HEK293T (cell line): ENCODE measurements at places on chromosomes 16 and 17.

DNA sequence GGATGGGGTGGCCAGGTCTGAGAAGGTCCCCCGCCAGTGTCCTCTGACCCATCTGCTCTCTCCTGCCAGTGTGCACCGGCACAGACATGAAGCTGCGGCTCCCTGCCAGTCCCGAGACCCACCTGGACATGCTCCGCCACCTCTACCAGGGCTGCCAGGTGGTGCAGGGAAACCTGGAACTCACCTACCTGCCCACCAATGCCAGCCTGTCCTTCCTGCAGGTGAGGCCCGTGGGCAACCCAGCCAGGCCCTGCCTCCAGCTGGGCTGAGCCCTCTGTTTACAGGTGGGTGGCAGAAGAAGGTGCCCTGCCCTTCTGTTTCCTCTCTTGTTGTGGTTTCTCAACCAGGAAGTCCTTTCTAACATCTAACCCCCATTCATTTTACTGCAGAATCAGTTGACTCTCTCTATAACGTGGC, 7.1 kb downstream of the ERBB2 start:
- DNase-seq = no peak

GRCh38 chr17:3843935-3844516, 2.0 kb downstream of the NCBP3 start:
- DNase-seq = peak; percentile 68

GRCh38 chr16:75402821-75403475, 30.4 kb downstream of the CFDP1 start:
- DNase-seq = peak; percentile 13

GRCh38 chr17:40451420-40451819, 8.2 kb downstream of the IGFBP4 start:
- DNase-seq = no peak

GRCh38 chr17:45256114-45256966, 5.6 kb downstream of the SPATA32 start:
- DNase-seq = no peak

DNA sequence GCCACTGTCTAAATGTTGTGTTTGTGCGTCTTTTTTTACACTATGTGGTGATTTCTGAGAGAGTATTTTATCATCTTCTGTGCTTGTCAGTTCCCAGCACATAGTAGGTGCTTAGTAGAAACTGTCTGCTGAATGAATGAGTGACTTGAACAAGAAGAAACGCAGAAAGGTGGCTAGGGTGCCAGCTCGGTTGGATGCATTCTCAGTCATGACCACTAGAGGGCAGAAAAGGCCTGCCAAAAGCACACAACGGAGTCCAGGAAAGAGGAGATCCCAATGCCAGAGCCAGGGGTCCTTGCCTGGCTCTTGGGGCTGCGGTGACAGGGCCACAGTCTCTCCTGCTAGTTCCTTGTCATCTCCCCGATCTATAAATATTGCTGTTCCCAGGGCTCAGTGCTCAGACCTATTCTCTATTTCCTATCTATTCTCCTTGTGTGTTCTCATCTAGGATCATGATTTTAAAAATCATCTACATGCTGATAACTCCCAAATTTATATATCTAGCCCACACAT, 57.3 kb upstream of the CCL1 start:
- peak; percentile 62 for DNase-seq

GRCh38 chr16:50279504-50279865, 13.1 kb downstream of the ADCY7 start:
- DNase-seq = no peak

- DNase-seq = no peak
Observed at GRCh38 chr16:66189951-66190350, 176.5 kb upstream of the CDH5 start.

DNA sequence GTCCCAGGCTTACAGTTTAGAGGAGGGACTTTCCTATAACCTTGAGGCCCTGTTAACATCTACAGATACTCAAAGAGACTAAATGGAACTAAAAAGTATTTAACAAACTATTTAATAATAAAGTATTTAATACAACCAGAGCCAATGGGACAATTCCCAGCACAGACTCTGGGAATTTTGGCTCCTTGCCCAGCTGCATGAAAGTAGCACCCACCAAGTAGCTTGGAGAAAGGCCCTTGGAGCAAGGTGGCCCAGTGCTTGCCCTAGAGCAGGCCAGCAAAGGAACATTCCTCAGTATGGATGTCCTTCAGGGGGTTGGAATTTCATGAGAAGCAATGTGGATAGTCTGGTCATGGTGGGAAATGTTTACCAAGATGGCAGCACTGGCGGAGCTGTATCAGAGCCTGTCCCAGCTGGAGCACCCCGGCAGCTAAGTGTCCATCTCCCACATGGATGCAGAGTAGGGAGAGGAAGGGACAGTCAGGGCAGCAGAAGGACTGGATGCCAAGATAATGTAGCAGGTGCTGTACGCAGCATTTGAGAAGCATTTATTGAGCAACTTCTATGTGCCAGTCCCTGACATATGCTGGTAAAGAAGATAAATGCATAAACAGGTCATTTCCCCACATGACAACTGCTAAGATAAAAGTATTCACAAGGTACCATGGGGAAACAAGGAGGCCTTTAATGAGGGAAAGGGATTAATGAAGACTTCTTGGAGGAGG, 5.2 kb upstream of the SMARCD2 start:
- no peak for DNase-seq

GRCh38 chr16:89969741-89970410, 21.3 kb downstream of the DEF8 start:
- DNase-seq = no peak

DNA sequence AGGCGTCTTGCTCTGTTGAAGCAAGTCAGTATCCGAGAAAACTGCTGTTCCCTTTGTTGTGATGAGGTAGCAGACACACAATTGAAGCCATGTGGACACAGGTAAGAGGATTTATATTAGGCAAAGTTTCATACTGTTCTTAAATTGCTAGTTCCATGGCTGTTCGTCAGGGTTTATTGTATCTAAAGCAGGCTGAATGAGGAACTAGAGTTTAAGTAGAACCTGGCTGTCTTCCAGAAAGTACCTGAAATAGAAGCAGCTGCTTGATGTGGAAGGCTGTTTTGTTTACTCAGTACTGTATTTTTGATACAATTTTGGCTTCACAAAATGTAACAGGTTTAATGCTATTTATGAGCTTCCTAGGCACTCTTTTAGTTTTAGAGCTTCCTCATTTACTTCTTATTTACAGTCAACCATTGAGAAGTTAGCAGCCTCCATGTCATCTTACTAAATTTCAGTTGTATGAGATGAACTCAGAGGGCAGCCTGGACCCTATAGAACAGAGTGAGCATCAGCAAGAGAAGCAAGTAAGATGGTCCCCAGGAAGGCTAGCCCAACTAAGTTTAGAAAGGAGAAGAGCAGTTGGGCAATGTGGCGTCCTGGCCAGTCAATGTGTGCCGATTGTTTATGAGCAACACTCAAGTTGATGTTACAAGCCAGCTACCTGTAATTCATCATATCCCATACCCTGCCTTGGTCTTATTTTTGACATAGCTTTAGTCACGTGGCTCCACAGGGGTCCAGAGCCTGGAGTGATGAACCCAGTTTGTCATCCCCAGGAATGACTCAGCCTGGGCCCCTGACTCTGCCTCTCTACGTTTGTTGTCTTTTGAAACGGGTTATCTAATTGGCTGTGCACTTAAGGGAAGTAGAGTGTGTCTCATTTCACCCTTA, 9.7 kb upstream of the ARL2BP start:
- DNase-seq = no peak

GRCh38 chr17:38419508-38419981, 8.7 kb upstream of the ARHGAP23 start:
- no peak for DNase-seq

DNA sequence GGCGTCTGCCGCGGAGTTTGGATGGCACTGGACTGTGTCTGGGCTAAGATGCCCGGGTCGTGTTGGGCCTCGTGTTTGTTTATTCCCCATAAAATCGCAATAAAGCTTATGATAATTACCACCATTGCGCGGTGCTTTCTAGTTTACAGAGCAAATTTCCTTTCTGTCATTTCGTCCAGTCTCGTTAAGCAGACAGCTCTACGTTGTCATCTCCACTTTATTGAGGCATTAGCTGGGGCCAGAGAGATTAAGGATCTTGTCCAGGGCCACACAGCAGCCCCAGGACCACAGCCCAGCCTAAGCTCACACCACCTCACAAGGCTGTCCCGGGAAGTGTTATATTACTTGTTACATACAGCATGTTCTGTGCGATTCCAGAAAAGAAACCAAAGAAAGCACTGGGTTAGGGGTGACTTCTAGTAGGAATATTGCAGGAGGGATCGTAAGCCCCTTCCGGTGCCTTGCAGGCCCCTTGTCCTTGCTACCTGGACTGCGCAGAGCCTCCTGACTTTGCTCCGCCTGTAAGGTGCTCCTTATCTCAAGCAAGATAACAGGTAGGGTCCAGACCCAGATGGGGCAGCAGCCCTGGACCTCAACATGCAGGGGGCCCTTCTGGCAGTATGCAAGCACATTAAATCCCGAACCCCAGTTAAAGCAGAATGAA, 6.3 kb downstream of the NOS2 start:
- DNase-seq = no peak

DNA sequence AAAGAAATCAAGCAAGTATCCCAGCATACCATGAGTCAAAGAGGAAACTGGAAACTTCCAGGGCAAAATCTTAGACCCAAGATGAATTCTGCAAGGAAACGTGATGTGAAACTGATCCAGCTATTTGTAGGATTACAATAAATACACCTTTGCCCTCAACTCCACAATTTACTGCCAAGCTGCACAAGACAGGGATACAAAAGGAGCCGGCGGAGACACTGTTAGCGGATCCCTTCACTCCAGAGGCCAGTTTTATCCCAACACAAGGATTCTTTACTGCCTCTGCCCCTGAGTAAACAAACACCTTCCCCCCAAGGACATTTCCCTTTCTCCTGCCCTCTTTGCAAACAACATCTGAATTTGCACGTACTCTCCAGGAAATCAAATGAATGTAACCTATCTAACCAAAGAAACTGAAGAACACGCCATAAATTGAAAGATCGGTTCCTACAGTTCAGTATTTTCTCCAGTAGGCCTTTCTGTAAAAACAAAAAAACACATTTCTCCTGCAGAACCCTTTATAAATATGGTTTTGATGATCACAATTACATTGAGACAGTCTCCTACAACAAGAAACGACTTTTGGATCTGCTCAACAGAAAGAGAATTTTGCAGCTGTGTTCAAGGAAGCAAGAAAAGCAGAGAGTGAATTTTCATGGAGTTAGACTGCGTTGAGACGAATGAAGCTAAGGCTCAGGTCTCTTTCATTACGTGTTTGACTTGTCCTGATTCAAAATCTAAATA, 1.4 kb upstream of the CBX2 start:
- DNase-seq = no peak

DNA sequence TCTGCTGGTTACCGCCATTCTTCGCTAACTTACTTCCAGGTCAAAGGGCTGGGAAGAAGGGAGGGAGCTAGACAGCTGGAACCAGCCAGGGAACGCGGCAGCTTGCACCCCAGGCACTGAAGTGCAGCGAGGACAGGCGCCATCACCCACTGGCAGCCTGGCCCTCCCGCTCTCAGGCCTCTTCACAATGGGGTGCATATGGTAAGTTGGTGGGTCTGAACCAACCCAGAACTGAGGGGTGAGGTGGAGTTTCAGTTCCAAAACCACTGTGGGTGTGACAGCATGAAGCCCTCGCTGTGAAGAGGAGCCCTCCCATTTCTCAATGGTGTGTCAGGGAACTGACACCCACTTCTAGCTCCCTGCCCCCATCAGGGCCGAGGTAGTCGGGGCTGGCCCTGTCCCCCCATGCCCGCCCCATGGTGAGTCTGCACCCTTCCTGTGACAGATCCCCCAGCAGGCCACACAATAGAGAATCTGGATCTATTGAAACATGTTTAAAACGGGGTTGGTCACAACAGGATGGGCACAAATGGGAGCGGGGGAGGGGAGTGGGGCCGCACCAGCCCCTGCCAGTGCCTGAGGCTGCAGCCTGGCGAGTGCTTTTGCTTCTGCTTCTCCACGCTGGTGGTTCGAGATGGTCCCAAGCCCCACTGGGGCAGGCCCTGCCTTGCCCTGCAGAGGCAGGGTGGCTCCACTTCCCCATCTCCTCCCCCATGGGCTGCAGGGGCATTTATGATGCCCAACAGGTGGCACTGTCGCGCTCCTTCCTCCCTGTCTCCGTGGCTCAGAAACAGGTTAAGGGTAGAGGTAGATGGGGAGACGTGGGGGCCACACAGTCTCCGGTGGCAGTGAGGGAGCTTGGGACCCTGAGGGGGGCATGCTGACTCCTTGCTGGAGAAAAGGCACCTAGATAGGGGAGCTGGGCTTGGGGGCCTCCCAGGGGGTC, 2.3 kb downstream of the LIMD2 start:
- DNase-seq = peak; percentile 68

DNA sequence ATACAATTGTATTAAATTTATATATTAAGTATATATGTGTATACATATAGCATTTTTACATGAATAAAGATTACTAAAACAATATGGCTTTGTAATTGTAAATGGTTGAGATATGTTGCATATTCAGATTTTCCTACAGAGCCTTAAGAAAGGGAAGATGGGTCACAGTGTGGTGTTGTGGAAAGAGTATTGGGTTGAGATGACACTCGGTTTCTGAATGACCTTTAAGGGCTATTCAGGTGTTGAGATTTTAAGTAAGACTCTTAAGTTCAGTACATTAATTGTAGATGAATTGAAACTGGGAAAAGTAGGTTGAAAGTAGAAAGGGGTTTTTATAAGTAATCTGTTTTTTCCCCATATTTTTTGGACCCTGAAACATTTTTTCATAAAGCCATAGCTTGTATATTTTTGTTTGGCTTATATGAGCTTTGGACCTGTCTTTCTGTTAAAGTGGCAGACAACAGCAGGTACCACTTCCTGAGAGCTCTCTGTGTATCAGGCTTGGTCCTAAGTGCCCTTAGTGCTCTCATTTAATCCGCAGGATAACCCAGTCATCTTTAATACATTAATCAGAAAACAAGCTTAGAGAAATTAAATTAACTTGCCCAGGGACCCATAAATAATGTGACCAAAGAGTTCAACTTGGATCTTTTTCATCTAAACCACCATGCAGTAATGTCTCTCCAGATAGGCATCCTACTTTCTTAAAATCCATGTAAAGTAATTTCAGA, 48.5 kb upstream of the MRC2 start:
- no peak for DNase-seq

DNA sequence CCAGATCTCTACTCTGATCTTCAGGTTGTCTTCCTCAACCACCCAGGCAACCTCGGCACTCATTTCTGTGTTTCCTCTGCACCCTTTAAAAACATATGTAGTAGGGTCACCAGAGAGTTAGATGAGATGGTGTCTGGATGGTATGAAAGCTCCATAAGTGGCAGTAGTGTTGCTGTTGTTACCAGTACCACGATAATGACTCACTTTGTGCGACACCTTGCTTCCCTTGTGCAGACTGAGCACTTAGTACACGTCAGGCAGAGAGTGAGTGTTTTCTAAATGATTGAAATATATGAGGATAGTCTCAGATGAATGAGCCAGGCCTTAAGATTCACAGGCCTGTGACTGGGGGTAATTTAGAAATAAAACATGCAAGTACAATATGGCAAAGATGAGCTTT, 188.7 kb downstream of the MAF start:
- no peak for DNase-seq

GRCh38 chr16:4651827-4652226, 27.2 kb downstream of the MGRN1 start:
- DNase-seq = no peak

DNA sequence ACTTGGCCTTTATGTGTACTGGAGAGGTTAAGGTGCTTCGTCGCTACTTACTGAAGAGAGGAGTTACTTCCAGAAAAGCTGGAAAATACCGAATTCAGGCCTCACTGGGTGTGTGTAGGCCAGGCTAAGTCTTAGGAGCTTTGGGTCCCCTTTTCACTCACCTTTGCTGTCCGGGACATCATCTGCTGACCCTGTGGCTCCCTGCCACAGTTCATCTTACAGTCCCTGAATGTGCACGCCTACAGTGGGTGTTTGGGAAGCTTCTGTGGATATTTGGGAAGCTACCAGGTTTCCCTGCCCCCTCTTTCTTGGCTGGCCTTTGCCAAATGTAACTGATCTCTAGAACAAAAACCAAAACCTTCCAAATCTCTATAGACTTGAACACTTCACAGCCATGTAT, 51.4 kb downstream of the ELAC2 start:
- no peak for DNase-seq
